Activated naive CD8-positive, alpha-beta T cell treated with anti-CD3 and anti-CD28 coated beads, Interleukin-2, amount 50 U/mL, for 16 hours (primary cell): ENCODE measurements at places on chromosomes 16 and 17.
A peak's percentile ranks its signal among the peaks of the same experiment; 100 is the strongest.

- peak; percentile 18 for DNase-seq
These were observed 580 bp downstream of the TANC2 start for GRCh38 chr17:62966426-62967204.

DNA sequence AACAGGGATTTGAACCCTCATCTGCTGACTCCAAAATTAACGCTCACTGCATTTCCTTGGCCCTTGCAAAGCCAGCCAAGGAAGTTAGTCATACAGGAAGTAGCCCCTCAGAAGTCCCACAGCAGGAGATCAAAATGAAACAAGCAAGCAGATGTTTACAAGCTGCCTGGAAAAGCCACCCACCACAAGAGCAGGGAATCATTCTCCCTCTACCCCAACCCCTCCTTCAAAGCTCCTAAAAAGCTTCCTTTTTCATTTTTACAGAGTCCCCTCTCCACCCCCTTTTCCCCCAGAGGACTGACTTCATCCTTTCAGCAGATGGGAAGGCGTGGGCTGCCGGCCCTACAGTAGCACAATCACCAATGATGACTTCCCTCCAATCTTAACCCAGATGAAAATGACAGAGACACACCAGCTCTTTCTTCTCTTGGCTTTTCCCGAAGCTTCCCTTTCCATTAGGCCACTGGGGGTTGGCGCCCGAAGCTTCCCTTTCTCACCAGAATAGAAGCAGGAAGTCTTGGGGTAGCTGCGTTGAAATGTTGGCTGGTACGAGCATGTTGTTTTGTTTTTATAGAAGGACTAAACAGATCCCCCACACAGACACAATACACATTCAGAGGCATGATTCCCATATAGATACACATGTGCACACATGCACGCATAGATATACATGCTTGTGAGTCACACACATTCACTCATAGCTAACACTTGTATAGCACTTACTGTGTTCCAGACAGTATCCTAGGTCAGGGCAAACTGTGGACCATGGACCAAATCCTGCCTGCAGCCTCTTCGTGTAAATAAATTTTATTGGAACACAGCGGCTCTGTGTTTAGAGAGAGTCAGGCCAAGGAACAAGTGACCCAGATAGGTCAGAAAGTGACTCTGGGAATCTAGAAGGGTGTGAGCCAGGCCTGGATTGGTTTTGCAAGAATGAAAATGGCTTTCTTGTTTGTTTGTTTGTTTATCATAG lies 17.4 kb downstream of the ITPRIPL2 start:
- DNase-seq, result no peak

GRCh38 chr17:10754109-10754508 lies 24.3 kb upstream of the TMEM220 start:
- no peak for DNase-seq

GRCh38 chr17:38879878-38880665 lies 10.2 kb downstream of the LASP1 start:
- no peak for DNase-seq

DNA sequence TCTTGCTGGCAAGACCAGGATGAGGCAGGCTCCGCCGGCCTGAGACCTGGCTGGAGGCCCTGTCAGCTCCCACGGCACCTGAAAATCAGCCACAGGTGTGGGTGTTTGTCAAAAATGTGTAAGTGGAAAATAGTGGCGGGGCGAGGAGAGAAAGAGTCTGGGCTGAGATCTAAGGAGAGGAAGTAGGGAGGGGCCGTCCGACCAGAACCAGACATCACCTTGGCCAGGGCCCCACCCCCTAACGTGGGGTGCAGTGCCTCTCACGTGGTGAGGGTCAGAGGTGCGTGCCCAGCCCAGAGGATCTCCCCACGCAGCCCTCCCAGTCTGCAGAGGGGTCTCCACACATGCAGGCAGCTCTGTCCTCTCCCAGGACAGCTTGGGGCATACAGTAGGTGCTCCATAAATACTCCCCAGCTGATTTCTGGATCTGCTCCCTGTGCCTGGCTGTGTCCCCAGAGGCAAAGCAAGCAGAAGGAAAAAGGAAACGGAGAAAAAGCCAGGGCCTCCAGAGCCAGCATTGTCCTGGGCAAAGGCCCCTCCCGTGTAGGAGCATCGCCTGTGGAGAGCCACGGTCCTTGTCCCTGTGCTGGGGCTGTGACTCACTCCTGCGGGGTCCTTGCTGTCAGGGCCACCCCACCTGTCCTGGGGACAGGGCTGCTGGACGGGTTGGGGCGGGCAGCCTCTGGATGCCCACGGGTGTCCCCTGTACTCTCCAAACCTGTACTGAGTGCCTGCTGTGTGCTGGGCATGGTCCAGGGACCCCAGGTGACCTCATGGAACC lies 16.7 kb downstream of the ZFPM1 start:
- DNase-seq, result no peak

- DNase-seq, result no peak
These were observed at the start of gene CPNE7 for GRCh38 chr16:89575247-89576152. TSS of gene CPNE7 (plus strand) at chr16:89575758. CDS start at chr16:89575898, 140 bp downstream.

DNA sequence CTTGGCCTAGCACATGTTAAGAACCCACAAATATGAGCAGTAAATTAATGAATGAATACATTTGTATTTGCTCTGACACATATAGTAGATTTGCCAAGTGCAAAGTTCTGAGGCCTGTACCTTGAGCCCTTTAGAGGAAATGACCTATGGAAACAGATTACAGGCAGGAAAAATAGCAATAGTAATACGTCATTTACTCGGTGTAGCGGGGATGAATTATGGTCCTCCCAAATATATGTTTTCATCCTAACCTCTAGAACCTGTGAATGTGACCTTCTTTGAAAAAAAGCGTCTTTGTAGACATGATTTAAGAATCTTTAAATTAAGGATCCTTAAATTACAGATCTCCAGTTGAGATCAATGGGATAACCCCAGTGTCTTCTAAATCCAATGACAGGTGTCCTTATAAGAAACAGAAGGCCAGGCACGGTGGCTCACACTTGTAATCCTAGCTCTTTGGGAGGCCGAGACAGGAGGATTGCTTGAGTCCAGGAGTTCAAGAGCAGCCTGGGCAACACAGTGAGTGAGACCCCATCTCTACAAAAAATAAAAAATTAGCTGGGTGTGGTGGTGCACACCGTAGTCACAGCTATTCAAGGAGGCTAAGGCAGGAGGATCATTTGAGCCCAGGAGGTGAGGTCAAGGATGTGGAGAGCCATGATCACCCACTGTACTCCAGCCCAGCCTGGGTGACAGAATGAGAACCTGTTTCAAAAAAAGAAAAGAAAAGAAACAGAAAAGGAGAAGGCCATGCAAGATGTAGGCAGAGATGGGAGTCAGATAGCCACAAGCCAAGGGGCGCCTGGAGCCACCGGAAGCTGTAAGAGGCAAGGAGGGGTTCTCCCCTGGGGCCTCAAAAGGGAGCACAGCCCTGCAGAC lies 5.1 kb upstream of the ITPRIPL2 start:
- DNase-seq, result no peak

- no peak for DNase-seq
These were observed 20.3 kb downstream of the OSBPL7 start for GRCh38 chr17:47801176-47801765.

DNA sequence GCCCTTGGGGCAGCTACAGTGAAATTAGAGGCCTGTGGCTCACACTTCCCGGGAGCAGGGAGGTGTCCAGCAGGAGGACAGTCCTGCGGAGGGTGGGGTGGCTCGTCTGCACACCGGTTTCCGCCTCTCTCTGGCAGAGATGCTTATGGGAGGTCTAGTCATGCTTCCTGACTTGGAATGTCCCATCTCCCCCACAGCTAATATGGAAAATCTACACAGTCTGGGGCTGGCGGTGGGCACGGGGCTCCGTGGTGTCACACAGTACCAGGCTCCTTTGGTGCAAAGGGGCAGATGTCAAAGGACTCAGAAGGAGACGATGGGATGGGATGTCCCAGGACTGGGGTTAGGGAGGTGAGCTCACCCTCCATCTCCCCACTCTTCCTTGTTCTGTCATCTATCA lies 44.1 kb upstream of the DOC2B start:
- no peak for DNase-seq

DNA sequence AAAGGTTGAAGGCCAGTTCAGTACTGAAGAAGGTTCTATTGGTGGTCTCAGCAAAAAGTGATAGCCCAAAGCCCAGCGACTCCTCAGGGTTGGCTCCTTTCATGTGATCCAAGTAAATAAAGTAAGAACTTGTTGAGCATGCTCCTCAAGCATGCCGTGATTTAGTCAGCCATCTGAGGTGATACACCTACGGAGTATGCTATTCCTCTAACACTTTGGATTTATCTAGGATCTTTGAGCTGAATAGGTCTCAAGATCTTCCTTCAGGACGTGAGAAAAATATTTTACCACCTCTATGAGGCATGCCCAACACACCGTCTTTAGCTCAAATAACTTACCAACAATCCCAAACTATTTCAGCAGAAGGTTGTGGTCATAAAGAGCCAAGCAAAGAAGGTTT lies 153.3 kb upstream of the CORO6 start:
- DNase-seq, result no peak

GRCh38 chr16:57863434-57864160 lies 61.3 kb upstream of the KIFC3 start:
- no peak for DNase-seq

DNA sequence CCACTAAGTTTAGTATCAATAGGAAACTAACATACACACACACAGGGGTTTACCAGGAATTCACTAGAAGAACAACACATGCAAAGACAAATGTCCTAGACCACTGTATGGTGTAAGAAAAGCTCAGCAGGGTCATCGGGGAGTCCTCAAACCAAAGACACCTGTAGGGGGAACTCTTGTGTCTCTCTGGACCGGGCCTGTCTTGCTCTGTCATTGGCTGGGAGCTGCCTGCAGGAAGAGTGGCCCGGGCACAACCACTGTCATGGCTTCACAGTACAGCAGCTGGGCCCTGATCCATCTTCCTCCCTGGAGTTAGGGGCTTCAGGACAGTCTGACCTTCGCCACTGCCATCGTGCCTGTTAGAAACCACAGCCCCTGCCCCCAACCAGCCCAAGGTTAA lies 263.6 kb upstream of the DYNLRB2 start:
- DNase-seq, result no peak

DNA sequence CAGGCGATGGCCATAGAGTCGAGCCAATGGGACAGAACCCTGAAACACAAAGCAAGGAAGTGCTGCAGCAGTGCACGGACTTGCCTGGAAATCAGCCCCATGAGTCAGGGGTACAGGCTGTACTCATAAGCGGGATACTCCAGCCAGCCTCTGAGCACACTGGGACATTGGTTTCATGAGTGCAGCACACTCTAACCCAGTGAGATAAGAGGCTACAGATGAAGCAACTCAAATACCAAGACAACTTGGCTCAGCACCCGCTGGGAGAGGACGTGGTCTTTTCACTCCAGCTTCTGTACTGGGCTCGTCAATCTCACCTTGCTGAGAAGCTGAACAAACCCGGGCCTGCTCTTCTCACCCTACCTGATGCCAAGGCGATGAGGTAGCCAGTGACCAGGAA lies 98.2 kb downstream of the AXIN2 start:
- no peak for DNase-seq

- DNase-seq, result no peak
These were observed 75.7 kb downstream of the NXN start for GRCh38 chr17:903691-904481.

GRCh38 chr16:84864326-84864955 lies 44.7 kb downstream of the CRISPLD2 start:
- DNase-seq, result no peak

- no peak for DNase-seq
These were observed 4.6 kb downstream of the TMUB2 start for GRCh38 chr17:44191369-44191768.

DNA sequence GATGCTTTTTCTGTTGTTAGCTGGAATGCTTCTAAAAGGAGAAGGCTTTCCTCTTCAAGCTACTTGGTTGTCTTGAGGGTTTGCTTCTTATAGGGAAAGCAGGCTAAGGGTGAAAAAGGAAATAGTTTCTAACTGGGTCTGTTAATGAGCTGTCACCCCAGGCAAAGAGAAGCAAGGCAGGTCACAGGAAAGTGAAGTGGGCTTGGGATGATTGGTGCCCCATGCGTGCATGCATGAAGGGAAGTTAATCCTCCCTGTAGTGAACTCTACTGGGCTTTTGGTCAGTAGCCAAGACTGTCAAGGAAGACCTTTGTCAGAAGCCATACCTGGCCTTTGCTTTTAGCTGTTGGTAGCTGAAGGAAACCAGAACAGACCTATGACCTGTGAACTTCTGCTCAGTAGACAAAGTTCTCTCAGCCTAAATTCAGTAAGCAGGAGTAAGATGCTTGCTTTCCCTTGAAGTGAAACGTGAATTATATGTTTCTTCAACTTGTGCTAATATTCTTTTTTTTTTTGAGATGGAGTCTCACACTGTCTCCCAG lies 16.5 kb downstream of the TENT4B start:
- no peak for DNase-seq

- DNase-seq, result no peak
These were observed 4.2 kb downstream of the LDAF1 start for GRCh38 chr16:21162661-21163151.

- no peak for DNase-seq
These were observed 1.3 kb downstream of the YBX2 start for GRCh38 chr17:7293159-7293558.

- no peak for DNase-seq
These were observed 132.5 kb upstream of the PLCG2 start for GRCh38 chr16:81646561-81646960.

DNA sequence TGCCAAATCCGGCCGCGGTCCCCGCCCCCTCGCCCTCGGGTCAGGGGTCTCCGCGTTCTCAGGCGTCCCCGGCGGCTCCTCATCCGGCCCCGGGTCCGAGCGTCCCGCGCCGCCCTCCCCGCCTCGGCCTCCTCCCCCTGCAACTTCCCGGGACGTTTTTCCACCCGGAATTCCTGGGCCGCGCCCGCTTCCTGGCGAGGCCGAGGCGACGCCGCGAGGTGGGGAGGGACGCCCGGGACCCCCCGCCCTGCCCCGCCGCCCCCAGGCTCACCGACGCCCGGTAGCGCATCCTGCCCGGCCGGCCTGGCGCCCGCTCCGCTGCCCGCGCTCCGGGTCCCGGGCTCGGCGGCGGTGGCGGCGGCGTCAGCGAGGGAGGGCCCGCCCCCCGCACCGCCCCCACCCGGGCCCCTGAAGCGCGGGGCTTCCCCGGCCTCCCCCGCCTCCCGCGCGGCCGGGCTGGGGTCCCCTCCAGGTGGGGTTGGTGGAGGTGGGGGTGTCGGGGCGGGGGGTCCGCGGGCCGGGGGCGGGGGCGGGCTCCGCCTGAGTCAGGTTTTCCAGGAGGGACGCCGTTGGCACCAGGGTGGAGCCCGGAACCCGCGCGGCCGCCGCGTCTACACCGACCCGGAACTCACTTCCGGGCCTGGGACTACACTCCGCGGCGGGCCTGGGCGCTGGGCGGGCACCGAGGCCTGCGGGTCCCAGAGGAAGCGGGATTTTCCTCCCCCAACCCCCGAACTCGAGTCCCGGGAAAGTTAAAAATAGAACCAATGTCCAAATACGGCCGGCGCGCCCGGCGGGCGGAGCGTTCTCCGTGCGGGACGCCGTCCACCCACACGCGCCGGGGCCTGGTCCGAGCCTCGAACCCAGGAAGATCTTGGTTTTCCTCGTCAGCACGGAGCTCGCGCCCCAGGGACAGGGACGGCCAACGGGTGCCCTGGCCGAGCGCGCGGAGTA lies 6.8 kb downstream of the MYO1C start:
- no peak for DNase-seq
